B cell (primary cell): ENCODE measurements at places on chromosomes 7 and 10. TPM values are rescaled to one million over a fixed set of nuclear protein-coding genes. Genes with fewer than 3 reads are reported as not detected.

DNA sequence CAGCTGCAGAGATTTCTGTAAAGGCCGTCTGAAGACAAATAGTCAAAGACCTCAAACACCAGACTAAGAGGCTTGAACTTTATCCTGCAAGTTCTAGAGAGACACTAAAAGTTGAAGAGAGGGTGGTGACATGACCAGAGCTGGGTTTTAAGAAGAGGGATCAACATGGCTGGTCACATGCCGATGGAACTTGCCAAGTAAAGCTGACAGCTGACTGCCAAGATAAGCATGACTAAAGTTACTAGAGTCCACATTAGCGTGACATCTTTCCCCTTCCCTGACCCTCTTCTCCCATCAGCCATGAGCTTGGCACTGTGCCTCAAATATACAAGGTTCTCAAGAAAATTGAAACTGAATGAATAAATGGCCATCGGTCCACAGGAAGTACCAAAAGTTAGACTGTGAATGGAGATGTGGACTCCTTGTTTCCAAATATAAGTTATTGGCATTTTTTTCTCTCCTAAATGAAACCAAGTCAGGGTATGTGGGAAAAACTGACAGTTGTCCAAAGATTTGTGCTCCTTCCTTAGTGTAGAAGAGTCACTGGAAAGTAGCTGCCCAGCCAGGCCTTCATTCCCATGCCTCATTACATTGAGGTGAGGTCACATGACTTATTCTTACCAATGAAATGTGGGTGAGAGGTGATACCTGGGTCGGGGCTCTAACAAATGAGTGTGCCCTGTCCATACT is 24.5 kb downstream of the XPNPEP1 start:
- DNase-seq, result no peak

The NRP1 gene
- total RNA-seq, result 0.27 and 0.34 TPM in 2 replicates

The HTR7 gene
- not detected in 2 replicates for total RNA-seq

- DNase-seq, result no peak
These were observed 125.0 kb upstream of the AKR1E2 start for GRCh38 chr10:4701016-4701415.

DNA sequence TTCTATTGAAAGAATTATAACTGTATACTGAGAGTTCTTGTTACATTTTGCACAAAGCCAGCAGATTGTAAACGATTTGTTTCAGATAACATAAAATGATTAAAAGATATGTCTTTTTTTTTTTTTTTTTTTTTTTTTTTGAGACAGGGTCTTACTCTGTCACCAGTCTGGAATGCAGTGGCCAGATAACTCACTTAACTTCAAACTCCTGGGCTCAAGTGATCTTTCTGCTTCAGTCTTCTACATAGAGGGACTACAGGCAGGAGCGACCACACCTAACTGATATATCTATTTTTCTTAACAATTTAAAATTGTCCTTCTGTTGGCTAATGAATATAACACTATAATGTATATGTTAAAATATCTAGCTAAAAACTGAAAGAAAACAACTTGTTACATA is 317.3 kb upstream of the CACNA2D1 start:
- DNase-seq, result no peak

GRCh38 chr7:90483251-90483650 is 13.8 kb downstream of the PTTG1IP2 start:
- DNase-seq, result no peak

- DNase-seq, result no peak
These were observed 12.0 kb upstream of the BMPER start for GRCh38 chr7:33893377-33893776.

The ABCB4 gene
- 40.0 and 45.0 TPM in 2 replicates for total RNA-seq

The NCOA4 gene
- 69.7 and 71.2 TPM in 2 replicates for total RNA-seq

DNA sequence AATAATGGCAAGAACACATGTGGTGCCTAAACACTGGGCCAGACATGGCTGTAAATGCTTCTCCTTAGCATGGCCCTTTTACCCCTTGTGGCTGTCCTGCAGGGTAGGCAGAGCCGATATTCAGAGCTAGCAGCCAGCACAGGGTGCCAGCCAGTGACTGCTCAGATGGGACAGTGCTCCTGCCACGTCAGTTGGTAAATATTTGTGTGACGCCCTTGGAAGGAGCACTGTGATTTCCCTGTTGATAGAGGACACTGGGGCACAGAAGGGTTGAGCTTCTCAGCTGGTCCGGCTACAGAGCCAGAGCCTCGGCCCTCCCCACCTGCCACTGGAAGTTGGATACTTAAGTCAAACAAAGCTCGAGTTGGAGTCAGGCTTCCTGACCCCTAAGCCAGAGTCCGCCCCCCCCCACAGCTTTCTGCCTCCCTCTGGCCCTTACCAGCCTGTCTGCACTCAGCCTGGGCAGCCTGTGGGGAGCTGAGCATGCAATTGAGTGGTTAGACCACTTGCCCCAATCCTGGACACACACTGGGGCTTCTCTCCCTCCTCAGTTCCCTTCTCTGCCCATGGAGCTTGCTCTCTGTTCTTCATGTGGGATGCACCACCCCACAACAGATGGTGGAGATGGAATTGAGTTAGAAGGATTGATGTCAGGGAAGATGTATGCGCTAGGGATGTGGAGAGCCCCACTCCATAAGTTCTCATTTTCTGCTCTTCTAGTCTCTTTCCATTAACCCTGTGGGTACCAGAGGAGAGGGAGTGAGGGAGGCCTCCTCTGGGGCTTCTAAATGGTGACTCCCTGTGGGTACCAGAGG is 350.8 kb downstream of the PLXNA4 start:
- no peak for DNase-seq

DNA sequence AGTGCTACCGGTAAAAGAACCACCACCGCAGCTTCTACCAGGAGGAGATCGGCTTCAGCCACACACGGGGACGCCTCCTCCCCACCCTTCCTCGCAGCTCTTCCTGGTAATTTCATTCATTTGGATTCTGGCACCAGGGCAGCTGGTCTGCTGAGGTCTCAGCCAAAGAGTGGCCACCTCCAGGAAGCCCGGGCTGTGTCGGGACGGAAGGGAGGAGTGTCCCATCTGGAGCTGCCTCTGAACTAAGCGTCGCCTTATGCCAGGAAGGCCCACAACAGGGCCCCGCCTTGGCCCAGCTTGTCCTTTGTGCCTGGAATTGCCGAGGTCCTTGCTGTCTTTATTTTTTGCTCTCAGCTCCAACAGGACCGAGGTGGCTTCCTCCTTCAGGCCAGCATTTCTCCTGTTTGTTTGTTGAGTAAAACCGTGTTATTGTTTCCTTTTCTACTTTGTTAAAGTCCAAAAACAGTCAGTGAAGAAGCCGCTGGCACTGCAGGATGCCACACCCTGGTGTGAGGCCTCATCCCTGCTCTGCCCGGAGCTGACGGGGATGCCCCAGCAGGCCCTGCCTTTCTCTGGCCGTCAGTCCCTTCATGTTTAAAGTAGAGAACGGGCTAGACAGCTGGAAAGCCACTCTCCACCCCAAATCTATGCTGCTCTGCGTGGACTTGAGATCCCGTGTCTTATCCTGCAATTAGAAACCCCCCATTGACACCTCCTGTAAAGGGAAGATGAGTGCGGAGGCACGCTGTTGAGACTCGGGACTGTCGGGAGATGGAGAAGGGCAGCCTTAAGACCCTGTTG is 24.5 kb upstream of the TTYH3 start:
- no peak for DNase-seq

GRCh38 chr7:40916813-40917212 is 782.0 kb downstream of the SUGCT start:
- no peak for DNase-seq

The ZKSCAN1 gene
- total RNA-seq, result 89.3 and 97.4 TPM in 2 replicates

- DNase-seq, result peak; percentile 78
These were observed 869 bp downstream of the TRIM24 start for GRCh38 chr7:138460649-138461607.

The SPDYE2B gene
- not detected in 2 replicates for total RNA-seq

- DNase-seq, result peak; percentile 8
These were observed 98.8 kb downstream of the CACNB2 start for GRCh38 chr10:18238870-18239485.

DNA sequence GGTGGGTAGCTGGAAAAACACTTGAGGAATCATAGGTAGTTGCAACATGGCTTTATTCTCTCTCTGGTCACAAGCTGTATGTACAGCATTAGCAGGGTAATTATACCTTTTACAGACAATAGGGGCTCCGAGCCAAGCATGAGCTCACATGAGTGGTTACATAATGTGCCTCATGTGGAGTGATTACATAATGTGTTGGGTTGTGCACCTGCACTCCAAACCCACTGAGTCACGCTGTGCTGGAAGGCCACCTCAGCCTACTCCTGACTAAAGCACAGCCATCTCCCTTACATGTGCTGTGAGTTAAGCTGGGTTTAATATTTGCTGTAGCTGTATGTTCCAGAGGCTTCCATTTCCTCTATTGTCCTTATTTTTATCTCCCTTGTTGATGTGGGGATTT is 348.7 kb upstream of the SEMA3C start:
- no peak for DNase-seq

- DNase-seq, result no peak
These were observed 58.9 kb downstream of the POLL start for GRCh38 chr10:101529207-101529606.

DNA sequence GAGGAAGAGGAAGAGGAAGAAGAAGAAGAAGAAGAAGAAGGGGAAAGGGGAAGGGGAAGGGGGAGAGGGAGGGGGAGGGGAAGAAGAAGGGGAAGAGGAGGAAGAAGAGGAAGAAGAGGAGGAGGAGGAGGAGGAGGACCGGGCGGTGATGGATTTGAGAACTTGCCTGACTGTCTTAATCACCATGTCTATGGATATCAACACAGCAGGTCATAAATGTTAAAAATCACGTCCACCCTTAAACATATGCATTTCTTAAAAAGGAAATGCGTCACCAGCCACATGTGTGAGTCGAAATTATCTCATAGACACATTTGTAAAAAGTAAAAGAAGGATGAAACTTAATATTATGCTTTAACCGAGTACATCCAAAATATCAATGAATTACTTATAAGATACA is 42.1 kb upstream of the INSIG1 start:
- no peak for DNase-seq

GRCh38 chr7:155804431-155804831 is 7.8 kb downstream of the SHH start:
- no peak for DNase-seq

GRCh38 chr7:15820319-15820718 is 133.8 kb upstream of the MEOX2 start:
- DNase-seq, result no peak

- DNase-seq, result no peak
These were observed 22.7 kb downstream of the ENTPD7 start for GRCh38 chr10:99682032-99682431.

The HOXA9 gene
- total RNA-seq, result not detected in 2 replicates

- no peak for DNase-seq
These were observed 48.5 kb downstream of the CALD1 start for GRCh38 chr7:134827889-134828288.

The CUBN gene
- 4.2 and 5.3 TPM in 2 replicates for total RNA-seq

DNA sequence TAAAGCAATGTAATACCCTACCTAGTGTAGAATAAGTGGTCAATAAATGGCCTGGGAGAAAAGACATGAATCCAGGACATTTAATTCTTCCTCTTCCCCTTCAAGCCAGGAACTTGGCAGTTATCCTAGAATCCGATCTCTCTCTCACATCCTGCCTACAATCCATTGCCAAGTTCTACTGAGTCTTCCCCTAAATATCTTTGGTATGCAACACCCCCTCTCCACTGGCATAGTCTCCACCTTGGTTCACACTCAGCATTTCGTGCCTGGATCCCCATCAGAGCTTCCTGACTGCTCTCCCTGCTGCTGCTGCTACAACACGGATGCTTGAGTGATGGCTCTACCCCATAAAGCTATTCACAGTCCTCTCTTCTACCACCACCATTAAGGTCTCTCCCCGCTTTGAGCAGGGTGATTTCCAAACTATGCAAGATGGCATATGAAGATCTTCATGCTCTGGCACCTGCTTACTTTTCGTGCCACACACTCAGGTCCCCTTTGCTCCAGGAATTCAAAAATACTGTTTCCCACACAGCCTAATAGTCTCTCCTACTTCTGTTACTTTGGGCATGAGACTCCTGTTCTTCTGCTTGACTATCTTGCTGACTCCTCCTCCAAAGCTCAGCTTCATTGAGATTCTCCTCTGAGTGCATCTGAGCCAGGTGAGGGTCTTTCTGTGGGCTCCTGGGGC is 4.8 kb downstream of the ANK3 start:
- no peak for DNase-seq
